IgD-negative memory B cell (primary cell): ENCODE measurements at places on chromosomes 6 and 20. TPM values are rescaled to one million over a fixed set of nuclear protein-coding genes. Genes with fewer than 3 reads are reported as not detected.

The EFCAB8 gene
- polyA plus RNA-seq: not detected

The POPDC3 gene
- polyA plus RNA-seq: not detected

The EGFL8 gene
- not detected for polyA plus RNA-seq

The PRDM1 gene
- 11.0 TPM for polyA plus RNA-seq

The DOK5 gene
- polyA plus RNA-seq: not detected

The SMOC2 gene
- polyA plus RNA-seq: not detected

The KIF13A gene
- 1.4 TPM for polyA plus RNA-seq

The CPNE5 gene
- polyA plus RNA-seq: 280 TPM

The HCK gene
- 52.0 TPM for polyA plus RNA-seq

The SLC22A16 gene
- not detected for polyA plus RNA-seq

The CLIC5 gene
- 1.9 TPM for polyA plus RNA-seq

The APOBEC2 gene
- 0.33 TPM for polyA plus RNA-seq

The ZSCAN31 gene
- 0.56 TPM for polyA plus RNA-seq

The SLPI gene
- polyA plus RNA-seq: not detected

The UBE2C gene
- 0.46 TPM for polyA plus RNA-seq

The EYA4 gene
- not detected for polyA plus RNA-seq

The KIF25 gene
- not detected for polyA plus RNA-seq
